Activated CD4-positive, CD25-positive, alpha-beta regulatory T cell treated with anti-CD3 and anti-CD28 coated beads, Interleukin-2, amount 50 U/mL, for 24 hours (primary cell): ENCODE measurements at places on chromosomes 12 and 14.

DNA sequence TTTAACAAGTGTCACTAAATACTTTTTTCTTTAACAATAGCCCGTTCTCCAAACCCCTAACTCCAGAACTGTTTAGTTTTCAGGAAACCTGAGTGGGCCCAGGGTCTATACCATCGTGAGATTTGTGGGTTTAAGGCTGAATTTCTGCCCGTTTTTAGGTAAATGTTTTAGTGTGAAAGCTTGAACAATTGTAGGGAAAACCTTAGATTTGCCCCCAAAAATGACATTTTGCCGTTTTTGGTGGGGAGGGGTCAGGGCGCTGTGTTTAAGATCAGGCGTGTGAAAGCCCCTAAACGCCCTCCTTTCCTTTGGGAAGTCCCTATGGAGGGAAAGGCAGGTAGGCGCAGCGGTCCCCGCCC is 320 bp upstream of the PRPF39 start:
- no peak for ATAC-seq

GRCh38 chr12:131121705-131122405 is 168.1 kb downstream of the ADGRD1 start:
- ATAC-seq, result no peak

- ATAC-seq, result no peak
Observed at GRCh38 chr12:124497039-124497438, 70.4 kb downstream of the NCOR2 start.

DNA sequence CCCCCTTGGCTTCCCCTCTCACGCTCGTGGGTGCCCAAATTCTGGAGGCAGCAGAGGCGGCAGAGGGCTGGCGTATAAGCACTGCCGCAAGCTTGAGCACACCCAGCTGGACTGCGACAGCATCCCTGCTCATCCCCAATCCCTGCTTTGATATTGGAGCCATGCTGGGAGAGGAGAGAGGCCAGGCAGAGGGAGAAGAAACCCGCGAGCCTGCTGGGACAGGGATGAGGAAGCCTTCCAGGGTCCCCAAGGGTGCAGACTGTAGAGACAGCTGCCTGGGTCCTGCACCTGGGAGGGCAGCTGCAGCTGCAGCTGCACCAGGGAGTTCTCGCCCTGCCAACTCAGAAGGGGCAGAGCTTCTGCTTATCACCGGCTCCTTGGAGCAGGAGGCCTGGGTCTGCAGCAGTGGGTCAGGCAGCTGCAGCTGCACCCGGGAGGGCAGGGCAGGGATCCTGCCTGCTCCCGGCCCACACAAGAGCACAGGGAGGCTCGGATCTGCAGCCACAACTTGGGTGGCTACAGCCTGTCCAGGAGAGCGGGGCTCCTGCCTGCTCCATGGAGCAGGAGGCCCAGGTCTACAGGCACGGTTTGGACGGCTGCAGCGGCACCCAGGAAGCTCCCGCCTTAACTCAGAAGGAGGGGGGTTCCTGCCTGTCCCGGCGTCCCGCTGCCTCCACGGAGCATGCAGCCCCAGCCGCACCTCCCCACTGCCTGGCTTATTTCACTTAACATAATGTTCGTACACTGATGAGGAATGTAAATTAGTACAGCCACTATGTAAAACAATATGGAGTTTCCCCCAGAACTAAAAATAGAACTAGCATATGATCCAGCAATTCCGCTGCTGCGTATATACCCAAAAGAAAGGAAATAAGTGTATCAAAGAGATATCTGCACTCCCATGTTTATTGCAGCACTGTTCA is 60.4 kb upstream of the SGPP1 start:
- no peak for ATAC-seq

- no peak for ATAC-seq
Observed at GRCh38 chr12:46244273-46244915, 24.4 kb downstream of the SLC38A1 start.

GRCh38 chr12:3281588-3282383 is 204.6 kb downstream of the TSPAN9 start:
- no peak for ATAC-seq

DNA sequence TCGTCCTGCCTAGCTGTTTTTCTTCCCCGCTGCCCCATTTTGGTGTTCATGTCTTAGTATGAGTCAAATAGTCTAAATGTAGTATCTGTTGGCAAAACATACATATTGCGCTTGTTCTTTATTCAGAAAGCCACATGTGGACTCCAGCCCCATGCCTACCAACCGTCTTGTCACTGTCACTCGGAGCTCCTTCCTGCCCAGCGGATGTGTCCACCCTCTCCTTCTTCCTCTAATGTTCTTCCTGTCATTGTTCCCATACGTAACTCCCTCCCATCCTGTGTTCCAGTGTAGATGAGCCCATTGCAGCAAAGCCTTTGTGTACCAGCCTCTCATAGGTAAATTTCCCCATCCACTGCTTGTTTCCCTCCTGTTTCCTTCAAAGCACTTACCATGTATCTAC is 120.5 kb downstream of the TMX1 start:
- ATAC-seq, result no peak

DNA sequence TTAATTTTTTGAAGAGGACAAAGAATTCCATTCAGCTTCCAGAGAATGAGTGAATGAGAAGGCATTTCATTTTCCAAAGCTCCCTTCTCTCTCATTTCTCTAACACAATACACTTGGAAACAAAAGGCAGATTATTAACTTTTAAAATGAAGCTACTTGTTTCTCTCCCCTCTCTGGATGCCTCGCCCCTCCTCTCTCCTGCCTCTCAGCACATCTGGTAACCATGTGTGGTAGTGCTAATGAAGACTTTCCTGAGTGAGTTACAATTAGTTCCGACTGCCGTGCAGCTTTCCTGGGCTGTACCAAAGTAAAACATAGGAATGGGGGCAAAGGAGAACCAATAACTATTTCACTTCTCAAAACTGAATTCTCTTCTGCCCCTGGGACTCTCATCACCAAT is 84.7 kb upstream of the SOX5 start:
- no peak for ATAC-seq

GRCh38 chr14:91390165-91390778 is 27.3 kb downstream of the CCDC88C start:
- ATAC-seq, result peak; percentile 25

DNA sequence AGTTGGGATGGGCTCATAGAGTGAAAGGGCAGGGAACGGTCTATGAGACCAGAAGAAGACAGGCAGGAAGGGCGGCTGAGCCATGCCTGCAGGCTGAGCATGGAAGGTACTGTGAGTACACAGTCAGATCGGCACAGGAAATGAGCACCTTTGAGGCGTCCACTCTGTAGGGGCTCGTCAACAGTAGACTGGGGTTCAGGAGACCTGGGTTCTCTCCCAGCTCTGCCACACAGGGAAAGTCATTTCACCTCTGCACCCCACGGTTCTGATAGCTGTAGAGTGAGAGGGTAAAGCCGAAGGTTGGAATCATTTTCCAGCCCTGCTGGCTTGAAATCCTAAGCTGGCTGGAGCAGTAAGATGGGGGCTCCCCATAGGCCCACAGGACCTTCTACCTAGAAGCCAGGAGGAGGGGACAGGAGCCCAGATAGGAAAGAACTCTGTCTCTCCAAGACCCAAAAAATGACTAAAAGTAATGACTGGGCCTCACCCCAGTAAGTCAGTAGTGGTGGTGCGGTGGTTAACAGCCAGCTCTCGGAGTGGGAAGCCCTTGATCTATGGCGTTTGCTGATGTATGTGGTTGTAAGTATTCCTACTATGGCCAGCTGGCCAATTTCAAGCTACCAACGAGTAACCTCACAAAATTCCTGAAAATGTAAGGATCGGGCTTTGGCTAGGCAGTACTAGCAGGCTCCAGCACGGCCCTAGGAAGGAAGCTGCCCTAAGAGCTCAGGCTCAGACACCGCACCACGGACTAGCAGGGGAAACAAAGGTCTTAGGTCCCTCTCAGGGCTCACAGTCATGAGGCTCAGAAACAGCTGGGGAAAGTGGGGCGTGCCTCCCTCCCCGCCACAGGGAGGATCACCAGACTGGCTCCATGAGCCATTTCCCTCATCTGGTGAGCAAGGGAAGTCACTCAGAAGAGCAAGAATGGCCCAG is 10.3 kb upstream of the CD27 start:
- ATAC-seq, result peak; percentile 85

DNA sequence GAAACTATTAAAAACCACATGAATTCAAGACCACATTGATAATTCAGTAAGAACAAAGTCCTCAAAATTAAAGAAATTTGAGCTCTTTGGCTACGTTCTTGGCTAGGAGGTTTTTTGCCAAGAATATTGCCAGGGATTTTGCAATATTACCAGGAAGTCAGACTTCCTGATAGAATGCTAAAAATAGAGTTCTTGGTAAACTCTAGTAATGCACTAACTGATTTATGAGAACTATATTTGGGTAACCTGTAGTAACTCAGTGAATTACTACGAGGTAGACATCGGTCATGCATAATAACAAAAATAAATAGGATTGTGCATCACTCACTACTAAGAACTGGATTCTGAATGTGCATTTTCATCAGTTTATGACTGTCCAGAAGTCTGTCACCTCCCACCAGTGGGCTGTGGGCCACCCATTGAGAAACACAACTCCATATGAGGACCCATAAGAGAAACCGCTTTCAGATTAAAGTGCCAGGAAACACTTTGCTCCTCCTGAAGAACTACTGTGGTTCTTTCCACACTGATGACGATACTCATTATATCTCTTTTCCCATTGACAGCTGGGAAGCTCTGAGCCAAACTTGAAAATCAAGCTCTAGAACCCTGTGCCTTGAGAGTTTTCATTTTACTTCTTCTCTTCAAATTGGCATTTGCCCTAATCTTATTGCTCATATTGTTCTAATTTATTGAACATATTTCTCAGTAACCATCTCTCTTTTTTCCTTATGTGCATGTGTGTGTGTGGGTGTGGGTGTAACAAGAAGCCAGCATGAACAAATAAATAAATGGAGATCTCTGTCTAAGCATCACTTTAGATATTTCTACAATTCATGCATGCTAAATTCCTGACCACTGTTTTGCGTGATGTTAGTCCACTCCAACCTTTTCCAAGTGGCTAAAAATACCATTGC is 116.6 kb downstream of the BCL11B start:
- ATAC-seq, result peak; percentile 38

DNA sequence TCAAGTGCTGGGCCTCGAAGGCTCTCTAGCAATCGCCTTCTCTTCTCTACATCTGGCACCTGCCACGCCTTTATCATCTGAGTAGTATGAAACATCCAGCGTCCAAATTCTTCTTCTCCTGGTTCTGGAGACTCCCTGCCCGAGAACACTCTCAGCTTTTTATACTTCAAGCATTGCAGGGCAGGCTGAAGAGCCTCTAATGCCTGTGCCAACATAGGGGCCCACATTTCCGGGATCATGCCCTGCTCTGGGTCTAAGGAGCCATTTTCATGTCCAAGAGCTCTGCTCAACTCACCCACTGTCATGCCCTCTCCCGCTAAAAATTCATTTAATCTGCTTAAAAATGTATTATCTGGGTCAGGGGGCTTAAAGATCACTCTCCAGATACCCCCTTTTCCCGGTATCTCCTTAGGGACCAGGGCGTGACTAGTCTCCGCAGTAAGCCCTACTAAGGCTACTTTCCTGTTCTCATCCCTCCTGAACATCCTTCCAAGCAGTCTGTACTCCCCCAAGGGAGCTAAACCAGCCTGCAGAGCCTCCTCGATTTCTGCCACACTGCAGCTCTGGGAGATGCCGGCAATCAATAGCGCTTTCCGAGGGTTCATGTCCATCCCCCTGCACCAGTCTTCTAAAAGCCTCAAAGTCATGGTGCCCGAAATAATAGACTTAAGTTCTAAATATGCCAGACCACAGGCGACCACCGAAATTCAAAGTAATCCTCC is 940 bp downstream of the MOAP1 start:
- no peak for ATAC-seq

- ATAC-seq, result no peak
Observed at GRCh38 chr14:82313889-82314288, 780.2 kb upstream of the SEL1L start.

DNA sequence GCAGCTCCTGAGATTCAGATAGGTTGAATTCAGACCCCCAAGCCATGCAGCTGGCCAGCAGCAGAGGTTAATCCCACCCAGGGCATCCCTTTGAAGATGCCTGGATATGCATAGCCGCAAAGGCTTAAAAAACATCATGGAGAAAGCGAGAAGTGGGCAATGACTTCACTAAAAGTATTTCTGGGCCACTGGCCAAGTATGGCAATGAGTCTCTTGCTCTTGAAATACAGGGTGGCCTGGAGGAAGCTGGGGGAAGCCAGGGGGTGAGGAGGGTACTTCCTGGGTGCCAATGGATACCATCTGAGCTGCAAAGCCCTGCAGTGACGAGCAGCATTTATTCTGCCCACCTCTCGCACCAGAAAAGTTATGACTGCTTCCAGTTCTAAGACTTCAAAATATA is 539.3 kb upstream of the TBX3 start:
- ATAC-seq, result no peak

DNA sequence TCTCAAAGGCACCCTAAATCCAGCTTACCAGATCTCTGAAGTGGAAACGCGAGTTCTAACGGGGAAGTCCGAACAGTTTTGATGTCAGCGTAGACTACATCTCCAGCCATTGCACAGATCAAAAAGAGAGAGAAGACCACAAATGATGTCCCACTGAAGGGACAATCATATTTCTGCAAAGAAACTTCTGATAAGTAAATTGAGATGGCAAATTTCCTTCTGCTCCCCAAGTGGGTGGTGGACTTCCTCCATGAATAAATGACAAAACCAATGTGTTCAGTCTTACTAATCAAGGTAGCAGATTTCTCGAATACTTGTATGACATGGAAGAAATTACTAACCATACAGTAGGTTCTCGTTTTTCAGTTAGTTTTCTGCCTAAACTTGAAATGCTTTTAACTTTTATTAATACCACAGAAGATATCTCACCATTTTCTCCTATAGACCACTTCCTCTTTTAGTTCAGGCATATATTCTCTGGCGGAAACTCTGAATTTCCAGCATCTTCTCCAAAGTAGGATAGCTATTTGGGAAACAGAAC is at the start of gene CLECL1:
TSS of gene CLECL1 (minus strand) at position 177 of the 541 bp plus-strand sequence.
- peak; percentile 78 for ATAC-seq

GRCh38 chr12:232731-233614 is 19.0 kb upstream of the SLC6A12 start:
- ATAC-seq, result no peak

DNA sequence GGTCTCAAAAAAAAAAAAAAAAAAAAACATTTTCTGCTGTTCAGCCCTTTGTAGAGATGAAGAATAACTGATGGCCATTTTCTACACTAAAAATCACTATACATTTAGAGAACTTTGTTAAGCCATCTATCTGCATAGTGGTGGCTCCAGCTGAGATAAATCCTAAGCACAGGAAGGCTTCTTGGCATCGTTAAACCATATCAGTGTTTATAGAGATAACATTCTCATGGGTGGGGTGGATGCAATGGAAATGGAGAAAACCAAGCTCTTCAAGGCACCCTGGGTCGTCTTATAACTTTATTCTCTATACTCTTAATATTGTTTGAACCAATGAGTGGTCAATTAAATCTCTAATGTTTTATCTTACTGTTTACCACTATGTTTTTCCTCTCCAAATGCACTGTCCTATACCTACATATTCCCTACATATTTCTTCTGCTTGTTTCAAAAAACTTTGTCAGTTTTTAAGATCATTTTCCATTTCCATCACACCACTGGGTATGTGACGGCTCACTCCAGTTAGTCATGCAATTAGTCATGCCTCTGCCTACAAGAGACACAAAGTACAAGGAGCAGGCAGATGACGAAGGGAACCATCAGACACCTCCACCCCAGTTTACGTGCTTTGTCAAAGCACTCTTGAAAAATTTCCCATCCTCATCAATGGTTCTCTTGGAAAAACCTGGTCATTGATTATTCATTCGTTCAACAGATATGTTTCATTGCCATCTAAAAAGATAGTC is 119.3 kb upstream of the OVCH1 start:
- ATAC-seq, result no peak

- no peak for ATAC-seq
Observed at GRCh38 chr12:66552716-66553115, 126.2 kb downstream of the GRIP1 start.

- ATAC-seq, result no peak
Observed at GRCh38 chr12:80485222-80485987, 41.4 kb downstream of the PTPRQ start.
